ENCODE measurements at places on chromosomes 1 and 21.

DNA sequence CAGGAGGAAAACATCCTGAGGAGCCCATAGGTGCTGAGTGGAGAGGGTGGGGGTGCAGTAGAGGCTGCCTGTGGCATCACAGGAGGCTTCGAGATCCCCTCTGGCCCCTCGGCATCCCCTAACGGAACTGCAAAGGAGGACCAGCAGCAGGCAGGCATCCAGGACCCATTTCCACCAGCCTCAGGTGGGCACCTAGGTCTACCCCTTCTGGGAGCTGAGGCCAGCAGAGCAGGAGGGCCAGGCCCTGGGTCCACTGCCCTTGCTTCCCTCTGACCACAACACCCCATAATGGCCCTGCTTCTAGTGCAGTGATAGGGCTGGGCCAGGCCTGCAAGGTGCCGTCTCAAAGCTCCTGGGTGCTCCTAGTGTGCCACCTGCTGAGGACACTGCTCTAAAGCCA lies 723.0 kb downstream of the PTPRU start:
- DNase-seq: no peak

DNA sequence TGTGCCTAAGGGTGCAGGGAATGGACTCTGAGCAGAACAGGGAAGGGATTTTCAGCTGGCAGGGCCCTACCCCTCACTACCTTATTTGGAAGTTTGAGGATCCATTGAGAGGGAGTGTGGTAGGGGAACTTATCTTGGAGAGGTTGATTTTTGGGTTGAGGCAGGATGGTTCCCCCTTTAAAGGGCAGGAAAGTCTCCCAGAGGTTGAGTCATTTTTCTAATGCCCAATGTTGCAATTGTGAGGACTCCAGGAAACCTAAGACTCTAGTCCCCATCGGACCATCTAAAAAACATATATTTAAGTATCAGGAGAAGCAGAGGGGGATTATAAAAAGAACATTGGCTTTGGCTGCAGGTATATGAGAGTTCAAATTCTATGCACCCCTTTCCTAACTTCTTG lies 47.3 kb downstream of the SAMD13 start:
- DNase-seq: no peak

- DNase-seq: no peak
Measured at GRCh38 chr1:195866781-195867222, 741.4 kb downstream of the KCNT2 start.

DNA sequence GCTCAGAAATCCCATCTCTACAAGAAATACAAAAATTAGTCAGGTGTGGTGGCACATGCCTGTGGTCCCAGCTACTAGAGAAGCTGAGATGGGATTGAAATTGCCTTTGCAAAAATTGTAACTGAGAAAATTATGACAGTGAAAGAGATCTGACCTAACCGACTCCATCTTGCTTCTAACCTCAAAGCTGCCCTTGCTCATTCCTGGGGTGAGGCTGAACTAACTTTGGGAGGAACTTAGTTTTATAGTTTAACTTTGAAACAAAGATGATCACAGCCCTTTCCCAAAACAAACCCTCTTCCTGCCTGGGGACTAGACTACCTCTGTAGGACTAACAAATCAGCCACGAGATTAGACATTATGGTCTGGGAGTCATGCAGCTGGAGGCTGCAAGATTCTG lies 33.8 kb upstream of the ERO1B start:
- DNase-seq: no peak

- no peak for DNase-seq
Measured at GRCh38 chr1:107840725-107841124, 124.3 kb downstream of the VAV3 start.

DNA sequence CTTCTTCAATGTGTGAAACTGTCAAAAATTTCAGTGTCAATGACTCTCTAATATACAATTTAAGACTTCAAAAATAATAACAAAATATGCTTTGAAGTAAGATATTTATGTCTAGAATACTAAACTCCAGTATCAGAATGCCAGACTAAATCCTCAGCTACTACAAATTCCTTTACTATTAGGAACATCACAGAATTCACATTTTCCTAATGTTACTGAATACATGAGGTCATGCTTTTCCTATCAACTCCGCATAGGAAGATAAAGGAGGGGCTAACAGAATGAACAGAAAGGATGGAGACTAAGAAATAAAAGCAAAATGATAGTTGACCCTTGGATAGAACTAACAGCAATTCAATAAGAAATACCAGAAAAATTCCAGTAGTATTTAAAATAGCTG lies 292.7 kb downstream of the SDCCAG8 start:
- DNase-seq: no peak

- no peak for DNase-seq
Measured at GRCh38 chr1:41240781-41241353, 1.2 kb downstream of the SCMH1 start.

DNA sequence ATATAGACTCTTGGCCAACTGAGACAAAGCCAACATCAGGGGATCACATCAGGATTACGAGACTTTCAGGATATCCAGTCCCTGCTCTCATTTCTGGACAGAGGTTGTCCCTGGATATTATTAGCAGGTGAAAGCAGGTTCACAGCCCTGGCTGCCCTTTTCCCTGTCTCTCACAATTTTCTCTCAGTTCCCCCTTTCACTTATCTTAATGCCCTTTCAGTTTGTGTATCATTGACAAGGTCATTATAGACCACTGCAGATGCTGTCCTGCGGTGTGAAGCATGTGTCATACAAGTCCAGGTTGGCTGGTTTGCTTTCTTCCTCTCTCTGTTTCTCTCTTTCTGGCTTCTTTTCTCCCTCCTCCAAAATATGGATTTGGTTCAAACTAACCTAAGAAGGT lies 2.1 kb upstream of the KLHDC9 start:
- no peak for DNase-seq

DNA sequence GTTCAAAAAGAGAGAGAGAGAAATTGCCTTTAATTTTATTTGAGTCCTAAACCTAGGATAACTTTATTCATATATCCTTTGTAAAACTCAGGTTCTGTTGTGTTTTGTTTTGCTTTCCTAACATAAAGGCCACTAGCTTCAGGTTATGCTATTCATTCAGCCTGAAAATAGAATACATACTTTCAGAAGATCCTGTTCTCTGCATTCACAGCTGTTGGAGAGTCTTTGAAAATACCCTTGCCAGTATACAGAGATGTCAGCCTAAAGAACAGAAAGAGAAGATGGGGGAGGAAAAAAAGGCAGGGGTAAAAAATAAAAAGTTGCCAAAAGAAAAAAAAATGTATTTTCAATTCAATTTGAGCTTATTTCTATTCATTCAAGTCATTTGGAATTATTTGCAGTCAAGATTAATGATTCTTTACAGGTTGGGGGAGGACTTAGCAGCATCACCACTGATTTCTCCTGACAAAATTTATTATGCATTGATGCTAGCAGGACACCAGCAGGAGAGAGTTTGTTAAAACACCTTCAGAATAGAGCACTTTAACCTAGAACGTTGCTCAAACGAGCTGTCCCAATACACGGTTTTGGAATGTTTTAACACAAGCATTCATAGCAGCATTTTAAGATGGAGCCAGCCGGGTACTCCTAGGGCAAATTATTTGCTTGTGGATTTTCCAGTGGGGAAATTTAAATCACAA lies 318.5 kb downstream of the NTNG1 start:
- no peak for DNase-seq

DNA sequence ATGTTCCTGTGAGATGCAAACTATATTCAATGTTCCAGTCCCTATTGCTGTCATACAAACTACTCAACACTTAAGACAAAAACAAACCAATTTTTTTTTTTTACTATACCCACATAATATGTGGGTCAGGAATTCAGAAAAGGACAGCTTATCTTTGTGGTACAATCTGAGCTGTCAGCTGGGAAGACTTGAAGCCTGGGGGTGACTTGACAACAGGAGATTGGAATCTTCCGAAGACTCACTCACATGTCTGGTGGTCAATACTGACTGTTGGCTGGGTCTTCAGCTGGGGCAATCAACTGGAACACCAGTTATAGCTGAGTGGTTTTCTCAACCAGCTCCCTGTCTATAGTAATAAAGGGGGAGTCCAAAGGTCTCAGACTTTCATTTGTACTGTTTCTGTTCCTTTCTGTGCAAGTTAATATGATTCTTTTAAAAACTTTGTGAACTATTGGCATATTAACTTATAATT lies 81.7 kb upstream of the ATP1B1 start:
- no peak for DNase-seq

- no peak for DNase-seq
Measured at GRCh38 chr1:42844592-42845140, 1.7 kb upstream of the ZNF691 start.

DNA sequence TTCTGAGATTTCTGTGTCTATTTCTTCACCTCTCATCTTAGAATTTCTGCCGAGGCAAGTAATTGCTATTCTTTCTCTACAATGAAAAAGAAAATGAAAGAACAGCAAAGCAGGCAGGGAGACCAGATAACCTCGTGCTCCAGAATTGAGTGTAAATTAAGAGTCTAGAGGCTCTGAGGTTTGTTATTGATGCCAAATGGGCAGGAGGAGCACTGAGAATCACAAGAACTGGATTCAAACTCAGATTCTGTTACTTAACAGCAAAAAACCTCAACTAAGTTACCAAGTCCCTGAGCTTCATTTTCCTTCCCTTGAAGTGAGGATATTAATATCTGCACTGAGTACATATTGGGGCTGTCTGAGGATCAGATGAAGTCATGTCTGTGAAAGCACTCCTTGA lies 5.5 kb upstream of the DDR2 start:
- no peak for DNase-seq

GRCh38 chr1:81760477-81761097 lies 40.1 kb upstream of the ADGRL2 start:
- DNase-seq: no peak

DNA sequence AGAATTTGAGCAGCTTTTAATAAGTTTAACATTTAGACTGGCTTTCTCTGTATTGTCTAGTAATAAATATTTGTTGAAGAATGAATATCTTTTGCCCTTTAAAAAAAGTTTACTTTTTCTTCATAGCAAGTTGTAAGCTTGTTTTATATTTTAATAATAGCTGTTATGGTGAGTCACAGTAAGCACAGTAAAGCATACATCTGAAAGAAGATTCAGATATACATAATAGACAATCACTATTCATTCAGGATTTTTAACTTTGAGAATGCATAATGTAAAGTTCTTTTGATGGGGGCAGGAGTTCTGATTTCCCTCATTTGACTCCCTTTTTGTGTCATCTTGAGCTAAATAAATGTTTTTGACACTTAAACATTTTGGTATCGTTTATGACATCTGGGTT lies 66.0 kb downstream of the ZMYM4 start:
- DNase-seq: no peak

DNA sequence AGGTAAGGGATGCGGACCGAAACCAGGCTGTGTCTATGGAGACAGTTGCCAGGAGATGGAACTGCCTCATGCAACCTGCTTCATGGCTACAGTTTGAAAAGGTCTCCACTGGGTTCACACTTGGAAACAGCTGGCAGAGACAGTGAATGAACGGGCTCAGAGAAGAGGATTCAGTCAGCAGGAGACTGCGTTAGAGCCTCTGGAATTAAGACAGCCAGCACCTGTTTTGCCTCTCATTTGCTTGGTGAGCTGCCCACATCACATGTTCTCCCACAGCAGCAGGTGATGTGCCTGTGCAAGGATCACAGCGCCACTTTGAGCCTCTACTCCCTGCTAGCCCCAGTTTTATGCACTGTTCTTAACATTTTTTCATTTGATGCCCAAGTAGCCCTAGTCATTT lies 321.0 kb downstream of the PLPP3 start:
- DNase-seq: no peak

DNA sequence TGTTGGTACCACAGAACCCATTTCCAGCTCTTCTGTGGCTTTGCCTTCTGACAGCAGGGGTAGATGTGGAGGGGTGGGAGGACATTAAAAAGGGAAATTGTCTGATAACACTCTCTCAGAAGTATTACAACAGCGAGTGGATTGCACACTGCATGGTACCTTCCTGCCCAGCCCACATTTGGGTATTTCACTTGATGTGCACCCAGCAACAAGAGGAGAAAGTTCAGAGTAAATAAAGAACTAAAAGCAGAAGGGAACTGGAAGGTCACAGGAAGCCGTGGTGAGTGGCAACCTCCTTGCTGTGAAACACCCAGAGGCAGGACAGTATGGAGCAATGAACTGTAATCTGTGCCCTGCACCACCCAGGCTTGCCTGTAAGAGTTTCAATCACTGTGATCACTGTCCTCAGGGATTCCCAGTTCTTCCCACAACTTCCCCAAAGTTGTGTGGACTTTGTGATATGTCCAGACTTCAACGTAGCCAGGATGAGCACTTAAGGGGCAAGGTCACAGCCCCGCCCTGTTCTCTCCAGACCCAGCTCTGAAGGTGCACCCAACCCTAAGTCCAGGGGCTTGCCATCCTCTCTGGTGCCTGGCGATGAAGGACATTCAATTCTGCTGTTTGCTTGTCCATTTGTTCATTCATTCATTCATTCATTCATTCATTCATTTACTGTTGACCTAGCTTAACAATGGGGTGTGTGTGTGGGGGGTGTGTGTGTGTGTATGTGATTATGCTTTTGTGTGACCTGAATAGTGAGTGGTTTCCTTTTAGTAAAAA lies 18.7 kb upstream of the F5 start:
- peak; percentile 14 for DNase-seq

GRCh38 chr1:97119260-97120158 lies 397.9 kb downstream of the PTBP2 start:
- no peak for DNase-seq

DNA sequence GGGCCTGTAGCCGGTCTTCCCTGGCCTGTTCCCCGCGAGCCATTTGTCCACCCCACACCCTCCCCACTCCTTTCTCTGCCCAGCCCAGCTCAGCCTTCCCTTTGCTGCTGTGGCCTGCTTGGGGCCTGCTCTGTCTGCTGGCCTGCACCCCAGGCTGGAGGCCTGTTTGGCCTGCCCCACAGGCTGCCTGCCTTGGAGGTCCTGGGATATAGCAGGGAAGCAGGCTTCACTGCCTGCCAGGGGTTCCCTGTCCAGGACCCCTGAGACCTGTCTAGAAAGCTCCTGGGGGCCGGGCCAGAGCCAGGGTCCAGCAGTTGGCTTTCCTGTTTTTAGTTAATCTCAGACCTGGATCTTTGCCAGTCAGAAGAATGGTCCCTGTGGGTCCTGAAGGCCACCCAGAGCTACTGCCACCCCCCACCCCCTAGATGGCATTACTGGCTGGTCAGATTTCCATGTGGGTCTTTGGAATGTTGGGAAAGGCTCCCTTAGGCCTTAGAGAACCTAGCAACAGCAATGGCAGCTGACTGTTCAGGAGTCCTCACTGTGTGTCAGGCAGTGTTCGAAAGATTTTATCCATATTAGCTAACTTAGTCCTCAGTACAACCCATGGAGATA lies 7.7 kb downstream of the ZNF362 start:
- no peak for DNase-seq

Measured in activated naive CD4-positive, alpha-beta T cell treated with anti-CD3 and anti-CD28 coated beads, Interleukin-2, amount 50 U/mL, for 16 hours (primary cell).